NCI-H1417 (cell line): ENCODE measurements at places on chromosomes 7 and 10.
A peak's percentile ranks its signal among the peaks of the same experiment; 100 is the strongest.

- DNase-seq, result no peak
Observed at GRCh38 chr10:124204726-124205125, 111.3 kb upstream of the CHST15 start.

DNA sequence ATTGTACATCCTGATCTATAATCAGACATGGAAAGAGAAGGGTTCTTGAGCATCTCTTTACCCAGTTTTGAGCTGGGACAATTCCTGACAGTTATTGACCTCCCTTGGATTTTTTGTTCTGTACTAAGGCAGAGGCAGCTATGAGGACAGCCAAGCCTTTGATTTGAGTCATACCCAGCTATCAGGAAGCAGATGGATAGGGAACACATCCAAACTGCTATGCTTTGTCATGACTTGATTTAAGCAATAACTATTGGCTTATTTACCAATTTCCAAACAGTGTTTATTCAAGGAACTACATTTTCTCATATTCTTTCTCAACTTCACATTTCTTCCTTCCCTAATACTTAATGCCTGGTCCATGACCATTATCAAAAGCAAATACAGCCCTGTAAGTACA is 396.4 kb upstream of the STEAP1 start:
- DNase-seq, result no peak

DNA sequence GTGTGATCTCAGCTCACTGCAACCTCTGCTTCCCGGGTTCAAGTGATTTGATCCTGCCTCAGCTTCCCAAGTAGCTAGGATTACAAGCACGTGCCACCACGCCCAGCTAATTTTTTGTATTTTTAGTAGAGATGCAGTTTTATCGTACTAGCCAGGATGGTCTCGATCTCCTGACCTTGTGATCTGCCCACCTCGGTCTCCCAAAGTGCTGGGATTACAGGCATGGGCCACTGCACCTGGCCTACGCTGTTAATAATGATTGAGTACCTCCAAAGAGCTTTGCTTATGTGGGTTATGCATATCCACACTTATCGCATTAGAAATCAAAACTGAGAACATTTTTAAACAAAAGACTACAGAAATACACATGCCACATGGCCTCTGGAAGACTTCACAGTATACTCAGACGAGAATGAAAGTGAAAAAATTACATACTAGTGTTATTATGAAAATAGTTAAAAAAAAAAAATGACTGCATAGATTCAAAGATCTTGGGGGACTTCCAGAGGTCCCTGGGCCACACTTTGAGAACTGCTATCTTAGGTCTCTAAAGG is 25.4 kb downstream of the RPP38 start:
- no peak for DNase-seq

DNA sequence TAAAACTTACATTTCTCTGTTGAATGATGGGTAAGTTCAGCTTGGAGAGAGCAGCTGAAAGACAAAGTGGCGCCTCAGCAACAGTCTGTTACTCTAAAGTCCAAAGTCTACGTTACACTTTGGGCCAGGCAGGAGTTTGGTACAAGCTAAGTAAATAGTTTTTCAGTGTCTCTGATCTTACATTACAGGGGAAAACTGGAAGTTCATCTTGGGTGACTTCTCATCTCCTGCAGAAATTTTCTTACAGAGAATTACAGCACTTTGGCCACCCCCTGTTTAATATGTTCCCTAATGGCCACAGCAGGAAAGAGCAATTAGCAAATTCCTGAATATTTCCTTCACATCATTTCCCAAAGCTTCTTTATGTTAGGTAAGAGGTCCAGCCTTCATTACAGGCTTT is 67.1 kb downstream of the ABCC2 start:
- DNase-seq, result no peak

DNA sequence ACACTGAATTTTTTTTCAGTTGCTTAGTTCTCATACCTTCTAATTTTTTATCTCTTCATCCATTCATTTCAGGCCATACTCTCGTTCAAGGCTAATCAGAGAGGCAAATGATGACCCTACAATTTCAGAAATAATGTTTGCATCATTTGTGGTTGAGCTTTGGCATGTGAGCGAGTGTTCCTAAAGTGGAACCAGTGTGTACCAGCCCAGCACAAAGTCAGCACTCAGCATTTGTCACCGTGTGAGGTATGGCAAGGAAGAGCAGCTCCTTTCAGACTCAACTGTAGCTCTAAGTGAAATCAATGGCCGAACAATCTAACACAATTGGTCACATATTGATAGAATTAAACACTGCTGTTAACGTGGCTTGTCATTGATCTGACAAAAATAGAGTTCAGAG is 154.6 kb downstream of the POU6F2 start:
- no peak for DNase-seq

GRCh38 chr7:104156842-104157277 is 51.0 kb downstream of the ORC5 start:
- DNase-seq, result peak; percentile 40

- DNase-seq, result no peak
Observed at GRCh38 chr10:116253716-116254115, 19.3 kb downstream of the GFRA1 start.

DNA sequence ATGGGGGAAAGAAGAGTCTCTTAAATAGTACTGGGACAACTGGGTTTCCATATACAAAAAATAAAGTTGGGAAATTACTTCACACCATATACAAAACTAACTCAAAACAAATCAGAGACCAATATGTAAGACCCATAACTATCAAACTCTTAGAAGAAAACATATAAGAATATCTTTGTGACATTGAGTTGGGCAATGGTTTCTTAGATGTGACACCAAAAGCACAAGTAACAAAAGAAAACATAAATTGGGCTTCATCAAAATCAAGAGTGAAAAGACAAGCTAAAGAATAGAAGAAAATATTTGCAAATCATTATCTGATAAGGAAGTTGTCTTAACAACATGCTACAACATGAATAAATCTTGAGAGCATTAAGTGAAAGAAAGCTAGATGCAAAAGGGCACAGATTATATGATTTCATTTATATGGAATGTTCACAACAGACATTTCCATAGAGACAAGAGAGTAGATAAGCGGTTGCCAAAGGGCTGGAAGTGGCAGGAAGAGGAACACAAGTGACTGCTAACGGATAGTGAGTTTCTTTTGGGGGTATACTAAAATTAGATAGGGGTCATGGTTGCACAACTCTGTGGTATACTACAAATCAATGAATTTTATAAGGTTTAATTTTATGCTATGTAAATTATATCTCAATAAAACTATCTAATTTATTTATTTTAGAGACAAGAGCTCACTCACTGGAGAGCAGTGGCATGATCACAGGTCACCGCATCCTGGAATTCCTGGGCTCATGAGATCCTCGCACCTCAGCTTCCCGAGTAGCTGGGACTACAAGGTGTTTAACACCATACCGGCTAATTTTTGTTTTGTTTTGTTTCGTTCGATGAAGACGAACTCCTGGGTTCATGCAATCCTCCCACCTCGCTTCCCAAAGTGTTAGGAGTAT is 35.4 kb downstream of the JMJD1C start:
- DNase-seq, result no peak

DNA sequence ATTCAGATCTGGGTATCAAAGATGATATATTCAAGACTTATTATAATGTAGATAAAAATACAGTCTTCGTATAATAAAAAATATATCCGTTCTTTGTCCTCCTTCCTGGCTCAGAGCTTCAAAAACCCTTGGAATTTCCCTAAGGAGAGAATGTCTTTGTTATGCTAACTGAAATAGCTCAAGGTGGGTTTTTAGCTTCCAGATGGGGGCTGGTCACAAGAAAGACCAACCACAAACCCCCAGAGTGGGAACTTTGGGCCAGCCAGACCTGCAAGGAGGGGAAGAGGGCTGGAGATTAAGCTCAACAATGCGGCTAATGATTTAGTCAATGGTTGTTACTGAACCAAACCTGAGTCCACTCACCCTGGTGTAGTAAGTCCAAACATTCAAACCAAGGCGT is 196.4 kb downstream of the SDHAF3 start:
- DNase-seq, result no peak

DNA sequence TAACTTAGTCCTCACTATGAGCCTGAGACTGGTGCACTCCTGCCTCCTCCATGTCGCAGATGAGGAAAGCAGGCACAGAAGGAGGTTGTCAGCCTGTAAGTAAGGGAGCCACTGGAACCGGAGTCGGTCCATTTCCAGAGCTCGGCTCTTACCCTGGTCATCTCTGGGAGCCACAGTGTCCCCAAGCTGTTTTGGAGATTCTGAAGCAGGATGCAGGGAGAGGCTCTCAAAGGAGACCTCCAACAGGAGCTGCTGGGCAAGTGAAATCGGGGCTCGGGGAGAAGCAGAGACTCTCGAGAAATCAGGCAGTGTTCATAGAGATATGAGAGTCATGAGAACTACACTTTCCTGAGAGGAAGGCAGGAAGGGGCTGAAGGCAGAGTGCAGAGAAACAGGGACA is 39.0 kb downstream of the VSTM4 start:
- DNase-seq, result no peak

GRCh38 chr7:25596443-25596842 is 368.2 kb upstream of the NPVF start:
- no peak for DNase-seq

DNA sequence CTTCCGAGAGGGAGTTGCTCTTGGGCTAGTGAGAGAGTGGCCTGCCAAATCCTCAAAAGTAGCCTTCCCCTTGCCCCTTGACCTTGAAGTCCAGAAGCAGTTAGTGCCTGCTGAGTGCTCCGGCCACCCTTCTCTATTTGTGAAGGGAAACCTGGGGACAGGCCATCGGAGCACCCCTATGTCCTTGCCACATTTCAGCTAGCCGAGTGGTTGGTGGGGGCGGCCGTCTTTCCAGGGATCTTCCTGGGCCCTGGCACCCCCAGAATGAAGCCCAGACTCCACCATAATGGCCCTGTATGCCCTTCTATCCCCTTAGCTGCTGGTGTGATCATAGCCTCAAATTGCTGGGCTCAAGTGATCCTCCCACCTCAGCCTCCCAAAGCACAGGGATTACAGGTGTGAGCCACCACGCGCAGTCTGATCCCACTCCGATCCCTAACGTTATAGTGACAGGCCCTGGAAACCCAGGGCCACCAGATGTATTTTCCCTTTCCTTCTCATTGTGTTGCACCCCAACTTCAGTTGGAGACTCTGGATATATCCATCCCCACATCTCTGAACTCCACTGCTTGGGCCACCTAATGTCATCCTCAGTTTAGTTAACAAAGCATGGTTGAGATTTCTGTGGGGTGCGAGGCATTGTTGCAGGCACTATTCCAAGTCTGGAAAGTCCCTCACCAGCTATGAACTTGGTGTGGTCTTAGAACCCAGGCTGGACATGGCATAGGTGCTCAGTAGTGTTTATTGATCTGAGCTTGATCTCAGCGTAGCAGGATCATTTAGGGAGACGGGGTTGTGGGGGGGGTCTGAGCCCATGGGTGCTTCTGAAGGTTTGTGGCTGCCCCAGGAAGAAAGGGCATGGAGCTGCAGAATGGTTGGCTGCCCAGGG is 1.6 kb downstream of the TSPAN14 start:
- no peak for DNase-seq

GRCh38 chr10:87546971-87547413 is 42.3 kb downstream of the MINPP1 start:
- no peak for DNase-seq

DNA sequence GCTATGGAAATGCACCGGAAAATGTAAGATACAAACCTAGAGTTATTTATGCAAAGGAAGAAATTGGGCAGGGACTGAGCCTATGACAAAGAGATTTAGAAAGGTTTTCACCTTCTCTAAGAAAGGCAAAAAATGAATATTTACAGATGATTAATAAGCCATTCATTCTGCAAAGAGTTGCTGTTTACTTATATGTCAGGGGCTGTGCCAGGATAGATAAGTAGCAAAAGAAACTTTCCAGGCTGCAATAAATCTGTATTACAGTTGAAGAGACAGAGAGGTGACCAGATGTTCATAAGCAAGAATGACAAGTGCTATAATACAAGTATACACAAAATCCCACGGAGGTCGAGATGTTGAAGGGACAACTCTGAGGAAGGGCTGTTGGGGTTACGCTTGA is 299.6 kb downstream of the CALN1 start:
- no peak for DNase-seq

GRCh38 chr10:126977216-126977615 is 72.0 kb downstream of the DOCK1 start:
- DNase-seq, result no peak

DNA sequence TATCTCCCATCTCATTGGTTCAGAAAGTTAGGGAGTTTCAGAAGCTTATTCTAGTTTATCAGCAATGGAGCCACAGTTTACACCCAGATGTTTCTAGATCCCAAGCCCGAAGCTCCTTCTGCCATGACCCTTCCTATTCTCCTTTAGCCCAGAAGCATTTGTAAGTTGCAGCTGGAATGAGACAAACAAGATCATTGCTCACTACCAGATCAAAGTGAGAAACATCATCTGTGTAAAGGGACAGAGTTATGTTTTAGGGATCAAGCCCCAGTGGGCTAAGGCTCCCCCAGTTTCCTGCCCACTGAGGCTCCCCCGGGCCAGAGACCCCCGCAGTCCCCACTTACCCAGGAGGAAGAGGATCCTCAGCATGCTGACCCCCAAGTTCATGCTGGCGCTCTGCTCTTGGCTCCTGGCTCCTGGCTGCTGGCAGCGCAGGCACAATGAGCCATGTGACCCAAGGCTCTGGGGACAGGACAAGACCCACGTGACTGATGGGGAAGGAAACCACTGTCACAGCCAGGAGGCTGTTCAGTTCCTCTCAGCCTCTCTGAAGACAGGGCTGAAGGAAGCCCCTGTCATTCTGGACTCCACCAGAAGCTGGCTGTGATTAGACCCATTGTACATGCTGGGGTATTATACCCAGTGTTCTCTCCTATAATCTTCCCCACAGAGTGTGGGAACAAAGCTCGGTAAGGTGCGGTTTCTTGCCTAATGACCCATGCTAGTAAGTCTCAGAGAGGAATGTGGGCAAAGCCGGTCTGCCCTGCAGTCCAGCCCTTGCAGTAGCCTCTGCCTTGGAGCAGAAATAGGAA is at the start of gene TMEM273:
Gene TMEM273 (minus strand): TSS at position 442 of the 812 bp plus-strand sequence. CDS start 55 bp downstream, at position 387.
- peak; percentile 1 for DNase-seq

GRCh38 chr7:155534691-155535090 is 11.7 kb downstream of the CNPY1 start:
- DNase-seq, result no peak

- DNase-seq, result no peak
Observed at GRCh38 chr7:110186334-110186733, 904.6 kb upstream of the LRRN3 start.

DNA sequence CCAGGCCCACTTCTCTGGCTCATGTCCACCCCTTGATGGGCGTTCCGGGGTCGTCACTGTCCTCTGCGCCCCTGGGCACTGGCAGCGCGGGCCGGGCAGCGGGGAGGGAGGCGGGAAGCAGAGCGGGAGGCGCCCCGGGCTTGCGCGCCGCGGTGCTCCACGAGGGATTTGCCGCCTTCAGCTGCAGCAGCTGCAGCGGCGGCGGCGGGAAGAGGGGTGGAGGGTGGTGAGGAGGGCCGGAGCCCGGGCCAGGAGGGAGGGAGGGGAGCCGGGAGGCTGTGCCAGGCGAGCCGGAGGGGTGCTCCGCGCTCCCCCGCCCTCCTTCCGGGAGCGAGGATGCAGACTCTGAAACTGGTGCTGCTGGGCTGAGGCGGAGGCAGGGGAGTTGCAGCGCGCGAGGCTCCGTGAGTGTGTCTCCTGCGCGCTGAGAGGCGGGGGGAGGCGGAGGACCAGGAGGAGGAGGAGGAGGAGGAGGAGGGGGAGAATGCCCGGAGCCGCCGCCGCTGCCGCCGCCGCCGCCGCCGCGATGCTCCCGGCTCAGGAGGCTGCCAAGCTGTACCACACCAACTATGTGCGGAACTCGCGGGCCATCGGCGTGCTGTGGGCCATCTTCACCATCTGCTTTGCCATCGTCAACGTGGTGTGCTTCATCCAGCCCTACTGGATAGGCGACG is at the start of gene LHFPL3:
Gene LHFPL3 (plus strand): TSS at position 308 of the 674 bp plus-strand sequence.
- peak; percentile 45 for DNase-seq
